ENCODE measurements at places on chromosomes 16 and 17.

GRCh38 chr17:37642681-37643080, 565 bp downstream of the DDX52 start:
- no peak for DNase-seq

DNA sequence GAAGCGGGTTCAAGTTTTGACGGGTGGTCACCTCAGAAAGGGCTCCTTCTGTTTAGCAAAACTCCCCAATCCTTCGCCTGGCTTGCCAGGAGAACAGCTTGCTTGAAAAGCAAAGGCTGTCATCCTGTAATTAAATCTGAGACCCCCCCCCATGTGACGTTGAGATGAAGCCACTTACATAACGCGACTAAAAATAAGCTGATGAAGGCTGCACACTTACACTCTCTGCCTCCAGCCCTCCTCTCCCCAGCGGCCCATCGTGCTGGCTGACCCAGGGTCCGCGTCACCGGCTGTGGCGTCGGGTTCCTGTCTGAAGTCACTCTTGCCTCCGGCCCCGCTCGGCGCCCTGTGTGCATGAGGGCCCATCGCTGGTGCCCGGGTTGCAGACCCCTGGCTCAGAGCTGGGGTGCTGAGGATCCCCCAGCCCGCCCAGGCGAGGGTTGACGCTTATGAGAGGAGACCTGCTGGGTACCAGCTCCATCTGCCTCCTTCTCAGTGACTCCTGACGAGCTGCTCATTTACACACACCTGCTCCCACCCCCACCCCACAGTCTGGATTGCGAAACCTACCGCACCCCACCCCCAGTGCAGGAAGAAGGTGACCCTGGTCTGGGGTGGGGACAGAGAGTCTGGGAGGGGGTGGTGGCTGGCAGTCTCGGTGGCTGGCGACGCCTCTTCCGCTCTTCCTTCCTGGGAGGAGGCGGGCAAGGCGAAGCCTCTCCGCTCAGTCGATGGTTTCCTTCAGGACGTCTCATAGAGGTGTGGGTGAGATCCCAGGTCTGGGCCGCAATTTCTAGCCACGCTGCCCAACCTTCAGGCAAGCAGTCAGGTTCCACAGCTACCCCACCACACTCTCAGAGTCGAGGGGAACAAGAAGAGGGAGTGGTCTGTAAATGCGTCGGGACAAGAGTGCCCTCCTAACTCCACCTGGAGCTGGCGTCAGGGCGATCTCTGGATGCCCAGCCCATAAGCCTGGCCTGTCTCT, 3.1 kb upstream of the BAIAP2 start:
- no peak for DNase-seq

GRCh38 chr16:8676737-8677375, 2.4 kb downstream of the ABAT start:
- DNase-seq = no peak

GRCh38 chr16:73002866-73003265, 45.1 kb downstream of the ZFHX3 start:
- DNase-seq = no peak

DNA sequence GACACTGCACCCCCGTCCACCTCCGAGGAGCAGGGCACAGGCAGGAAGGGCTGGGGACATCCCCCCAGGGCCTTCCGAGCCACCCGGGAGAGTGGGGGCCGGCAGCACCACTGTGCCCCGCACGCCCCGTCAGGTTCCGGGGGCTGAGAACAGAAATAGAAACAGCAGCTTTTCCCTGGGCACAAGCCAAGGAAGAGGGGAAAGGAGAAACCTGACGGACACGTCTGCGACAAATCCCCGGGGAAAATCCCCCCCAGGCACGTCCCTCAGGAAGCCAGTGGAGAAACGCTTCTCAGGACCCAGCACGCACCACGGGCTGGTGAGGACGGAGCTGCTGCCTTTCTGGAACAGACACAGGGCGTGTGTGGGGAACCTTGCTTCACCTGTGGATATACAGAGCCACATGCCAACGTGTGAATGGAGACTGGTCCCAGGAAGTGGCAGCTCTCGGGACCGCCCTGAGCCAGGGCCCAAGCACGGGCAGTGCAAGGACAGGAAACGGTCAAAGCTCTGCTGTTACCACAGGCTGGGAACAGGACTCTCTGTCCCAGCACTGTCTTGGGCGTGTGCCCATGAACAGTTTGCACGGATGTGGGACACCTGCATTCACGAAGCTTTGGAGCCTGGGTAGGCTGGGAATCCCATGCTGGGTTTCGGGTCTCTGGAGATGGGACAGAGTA, 1.2 kb upstream of the TMEM204 start:
- no peak for DNase-seq

DNA sequence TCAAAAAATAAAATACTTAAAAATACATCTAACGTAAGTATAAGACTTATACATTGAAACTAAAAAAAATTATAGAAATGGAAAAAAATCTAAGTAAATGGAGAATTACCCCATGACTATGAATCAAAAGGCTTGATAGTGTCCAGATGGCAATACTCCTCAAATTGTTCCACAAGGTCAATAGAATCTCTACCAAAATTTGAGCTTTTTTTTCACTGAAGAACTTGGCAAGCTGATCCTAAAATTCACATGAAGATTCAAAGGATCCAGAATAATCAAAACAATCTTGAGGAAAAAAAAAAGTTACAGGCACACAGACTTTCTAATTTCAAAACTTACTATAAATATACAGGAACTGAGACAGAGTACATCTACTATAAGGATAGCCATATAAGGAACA, 448.4 kb upstream of the CDH11 start:
- no peak for DNase-seq

DNA sequence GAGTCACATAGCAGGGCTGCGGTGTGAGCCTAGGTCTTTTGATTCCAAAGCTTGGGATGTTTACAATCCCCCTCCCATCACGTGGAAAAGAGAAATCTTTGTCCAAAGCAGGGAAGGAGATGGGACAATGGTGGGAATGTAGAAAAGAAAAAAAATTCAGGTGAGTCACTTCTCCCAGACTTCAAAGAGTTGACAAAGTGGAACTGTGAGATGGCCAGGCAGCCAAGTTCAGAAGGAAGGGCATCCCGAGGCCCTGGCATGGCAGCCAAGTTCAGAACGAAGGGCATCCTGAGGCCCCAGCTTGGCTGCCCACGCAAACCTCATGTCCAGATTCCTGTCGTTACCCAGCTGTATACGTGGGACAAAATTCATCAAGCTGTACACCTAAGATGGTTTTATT, 47.5 kb downstream of the FOXL1 start:
- no peak for DNase-seq

- DNase-seq = no peak
These were observed 19.7 kb upstream of the TEX2 start for GRCh38 chr17:64282753-64283080.

DNA sequence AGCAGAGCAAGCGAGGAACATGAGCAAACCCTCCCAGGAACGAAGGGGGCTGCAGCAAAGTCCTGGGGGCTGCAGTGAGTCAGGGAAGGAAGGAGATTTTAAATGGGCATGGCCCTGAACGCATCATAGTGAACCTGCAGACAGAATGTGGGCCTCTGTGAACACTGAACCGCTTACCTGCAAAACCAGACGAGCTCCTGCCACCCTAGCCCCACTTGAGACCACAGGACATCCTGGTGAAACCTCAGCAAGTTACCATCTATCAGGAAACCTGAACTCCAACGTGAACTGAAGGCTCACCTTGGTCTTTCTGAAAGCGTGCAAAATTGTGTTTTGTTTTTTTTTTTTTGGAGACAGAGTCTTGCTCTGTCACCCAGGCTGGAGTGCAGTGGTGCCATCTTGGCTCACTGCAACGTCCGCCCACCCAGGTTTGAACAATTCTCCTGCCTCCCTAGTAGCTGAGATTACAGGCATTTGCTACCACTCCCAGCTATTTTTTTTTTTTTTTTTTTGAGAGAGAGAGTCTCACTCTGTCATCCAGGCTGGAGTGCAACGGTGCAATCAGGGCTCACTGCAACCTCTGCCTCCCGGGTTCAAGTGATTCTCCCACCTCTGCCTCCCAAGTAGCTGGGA, 30.8 kb downstream of the FANCA start:
- DNase-seq = no peak

GRCh38 chr16:86872131-86872530, 293.8 kb downstream of the FOXL1 start:
- no peak for DNase-seq

DNA sequence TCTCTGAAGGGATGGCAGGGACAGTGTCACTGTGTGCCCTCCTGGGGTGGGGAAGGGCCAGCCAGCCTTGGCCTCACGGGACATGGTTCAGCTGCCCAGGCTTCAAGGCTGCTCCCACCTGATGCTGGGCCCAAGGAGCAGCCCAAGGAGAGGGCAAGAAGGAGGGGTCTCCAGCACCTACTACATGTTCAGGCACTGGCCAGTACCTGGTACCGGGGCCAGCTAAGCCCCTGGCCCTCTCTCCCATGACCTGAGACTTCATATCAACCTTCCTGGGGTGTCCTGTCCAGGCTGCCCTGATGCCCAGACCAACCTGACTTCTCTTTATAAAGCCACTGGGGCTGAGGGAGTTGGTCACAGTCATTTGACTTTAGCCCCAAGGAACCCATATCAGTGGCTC, 1.3 kb downstream of the USH1G start:
- no peak for DNase-seq

DNA sequence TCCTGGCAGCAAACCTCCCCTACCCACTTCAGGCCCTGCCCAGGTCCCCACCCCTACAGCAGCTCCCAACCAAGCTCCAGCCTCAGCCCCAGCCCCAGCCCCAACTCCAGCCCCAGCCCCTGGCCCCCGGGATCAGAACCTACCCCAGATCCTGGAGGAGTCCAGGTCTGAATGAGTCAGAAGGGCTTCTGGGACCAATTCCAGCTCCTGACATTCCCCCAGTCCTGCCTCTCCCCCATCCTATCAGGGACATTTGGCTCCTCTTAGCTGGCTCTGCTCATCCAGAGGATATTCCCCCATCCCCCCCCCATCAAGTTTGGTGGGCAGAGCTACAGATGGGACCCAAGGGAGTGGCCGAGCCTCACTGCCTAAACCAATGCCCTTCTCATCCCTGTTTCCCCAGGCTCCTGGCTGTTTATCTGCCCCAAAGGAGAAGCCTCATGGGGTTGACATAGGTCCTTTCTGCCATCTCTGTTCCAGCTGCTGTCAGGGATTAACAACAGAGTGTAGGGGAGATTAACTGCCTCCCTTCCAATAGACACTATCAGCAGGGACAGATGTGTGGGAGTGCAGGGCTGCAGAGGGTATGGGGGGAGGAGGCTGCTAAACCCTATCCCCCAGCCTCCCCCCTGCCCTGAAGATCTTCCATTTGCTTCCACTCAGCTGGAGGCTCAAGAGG, 16.5 kb downstream of the CNTNAP1 start:
- DNase-seq = no peak

GRCh38 chr17:6095501-6095900, 25.3 kb downstream of the WSCD1 start:
- no peak for DNase-seq

- no peak for DNase-seq
These were observed 532.9 kb downstream of the MAF start for GRCh38 chr16:79067600-79067999.

DNA sequence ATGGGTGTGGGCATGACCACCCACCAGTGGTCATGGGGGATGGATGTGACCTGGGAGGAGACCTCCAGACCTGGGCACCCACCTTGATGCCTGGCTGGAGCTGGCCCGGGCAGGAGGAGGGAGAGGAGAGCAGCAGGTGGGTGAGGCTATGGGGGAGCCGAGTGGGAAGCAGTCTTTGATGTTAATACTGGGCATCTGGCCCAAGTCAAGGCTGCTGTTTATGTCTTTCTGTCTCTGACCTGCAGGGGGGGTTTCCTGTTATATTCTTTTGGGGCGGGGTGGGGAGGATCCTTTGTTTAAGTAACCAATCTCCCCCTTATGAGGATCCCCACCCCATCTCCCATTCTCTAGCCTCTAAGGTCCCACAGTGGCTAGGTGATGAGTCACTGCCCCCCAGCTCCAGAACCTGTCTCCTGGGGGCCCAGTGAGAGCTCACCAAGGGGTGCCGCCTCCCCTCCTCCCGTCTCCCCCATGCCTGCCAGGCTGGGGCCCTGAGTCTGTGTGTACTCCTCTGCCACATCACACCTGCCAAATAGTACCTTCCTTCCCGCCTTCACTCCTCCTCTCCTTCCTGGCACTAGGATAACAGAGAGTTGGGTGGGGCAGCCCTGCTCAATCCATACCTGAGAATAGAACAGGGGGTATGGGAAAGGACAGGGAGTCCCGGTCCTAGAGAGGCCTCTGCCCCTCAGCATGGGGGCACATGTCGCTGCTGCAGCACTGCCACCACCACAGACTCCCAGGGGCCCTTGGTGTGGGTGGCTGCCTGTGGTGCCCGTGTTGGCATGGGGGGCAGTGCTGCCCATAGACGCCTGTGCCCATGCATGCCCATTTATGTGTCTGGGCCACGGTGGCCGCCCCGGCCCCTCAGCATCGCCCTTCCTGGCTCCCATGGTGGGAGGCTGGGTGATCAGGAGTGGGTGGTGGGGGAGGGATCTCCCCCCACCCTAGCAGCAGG, 7.3 kb downstream of the THRA start:
- peak; percentile 89 for DNase-seq

DNA sequence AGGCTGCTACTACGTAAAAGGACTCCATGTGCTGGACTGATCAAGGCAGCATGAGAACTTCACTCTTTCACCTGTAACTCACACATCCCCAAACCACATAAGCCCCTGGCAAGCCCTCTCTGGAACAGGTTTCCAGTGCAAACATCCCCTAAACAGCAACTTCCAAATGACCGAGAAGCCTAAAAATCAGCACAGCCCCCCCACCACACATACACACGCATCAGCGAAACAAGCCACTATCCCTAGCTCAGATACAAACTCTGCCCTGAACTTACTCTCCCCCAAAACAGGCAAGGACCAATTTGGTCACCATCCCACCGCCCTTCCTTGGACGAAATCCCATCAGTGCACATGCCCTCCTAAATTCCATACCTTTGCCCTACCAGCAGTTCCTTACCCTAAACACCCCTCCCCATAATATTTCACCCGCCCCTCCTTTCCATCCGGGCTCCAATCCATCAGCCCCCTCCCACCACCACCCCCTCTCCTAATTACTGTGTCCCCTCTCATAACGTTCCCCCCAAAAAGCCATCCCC, 735 bp downstream of the LSM12 start:
- DNase-seq = no peak

DNA sequence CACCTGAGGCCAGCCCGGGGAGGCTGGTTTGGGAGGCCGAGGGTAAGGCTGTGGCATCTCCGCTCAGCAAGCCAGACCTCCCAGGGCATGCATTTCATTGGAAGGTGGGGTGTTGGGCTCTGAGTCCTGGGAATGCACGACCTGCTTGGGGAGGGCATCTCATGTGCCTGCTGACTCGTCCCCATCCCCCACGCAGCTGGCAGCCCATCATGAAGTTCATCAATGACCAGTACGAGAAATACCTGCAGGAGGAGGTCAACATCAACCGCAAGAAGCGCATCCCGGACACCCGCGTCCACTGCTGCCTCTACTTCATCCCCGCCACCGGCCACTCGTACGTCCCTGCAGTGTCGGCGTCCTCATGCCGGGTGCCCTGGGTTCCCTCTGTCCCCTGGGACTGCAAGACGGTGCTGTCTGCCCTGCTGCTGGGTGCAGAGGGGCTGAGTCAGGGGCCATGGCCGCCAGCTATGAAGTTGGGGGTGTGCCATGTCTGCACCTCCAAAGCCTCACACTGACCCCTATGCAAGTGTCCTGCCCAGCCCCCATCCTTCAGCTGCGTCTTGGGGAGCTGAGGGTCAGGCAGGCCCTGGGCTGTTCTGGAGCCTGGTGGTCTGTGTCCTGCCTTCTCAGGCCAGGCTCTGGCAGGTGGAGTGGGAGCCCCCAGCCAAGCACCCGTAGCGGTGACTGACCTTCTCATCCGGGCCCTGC, 347.9 kb downstream of the SEC14L1 start:
- no peak for DNase-seq

- no peak for DNase-seq
These were observed 75.7 kb upstream of the TMEM132E start for GRCh38 chr17:34503528-34504195.
